ENCODE measurements at places on chromosomes 12 and 14. TPM values are rescaled to one million over a fixed set of nuclear protein-coding genes. Genes with fewer than 3 reads are reported as not detected.

TCL1B gene
- not detected for polyA plus RNA-seq

ZDHHC22 gene
- polyA plus RNA-seq = 0.04 TPM

DBX2 gene
- polyA plus RNA-seq = not detected

PLCZ1 gene
- polyA plus RNA-seq = 2.6 TPM

MGAT4C gene
- polyA plus RNA-seq = 0.34 TPM

NR1H4 gene
- 0.69 TPM for polyA plus RNA-seq

Data from left lung (tissue), 14 donors.